Activated T-helper 1 cell treated with anti-CD3 and anti-CD28 coated beads, Interleukin-12 subunit alpha, Interleukin-12 subunit beta, Interleukin-2, Interleukin-4 antibody, amounts not matched to agents 30 ng/mL and 10 ng/mL and 1 ng/mL, durations not matched to agents 14 hours and 24 hours and 36 hours (primary cell): ENCODE measurements at places on chromosomes 11 and 22.

DNA sequence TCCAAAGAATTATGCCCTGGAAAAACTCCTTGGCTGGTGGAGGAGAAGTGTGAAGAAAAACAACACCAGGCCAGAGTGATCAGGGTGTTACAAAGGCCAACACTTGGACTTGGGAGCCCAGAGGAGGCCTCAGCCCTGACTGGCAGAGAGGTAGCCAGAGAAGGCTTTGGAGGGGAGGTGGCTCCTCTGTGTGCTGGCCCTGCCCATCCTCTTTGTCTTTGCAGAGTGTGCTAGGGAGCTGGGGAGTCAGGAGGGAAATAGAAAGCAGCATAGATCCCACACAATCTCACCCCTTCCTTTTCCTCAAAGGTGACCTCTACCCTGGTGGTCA, 12.0 kb upstream of the P2RY6 start:
- peaks cover 30% of the 10 kb centered on the region for H3K27me3 ChIP-seq
- H3K4me1 ChIP-seq = no peaks in the 10 kb centered on the region
- H3K36me3 ChIP-seq = no peaks in the 10 kb centered on the region
- no peak overlapping the region for H3K4me3 ChIP-seq
- DNase-seq = no peak

- DNase-seq = no peak
- no peaks in the 10 kb centered on the region for H3K4me1 ChIP-seq
- H3K27me3 ChIP-seq = no peaks in the 10 kb centered on the region
- H3K27ac ChIP-seq = no peak overlapping the region
- H3K4me3 ChIP-seq = no peak overlapping the region
- no peaks in the 10 kb centered on the region for H3K36me3 ChIP-seq
Observed at GRCh38 chr11:37076866-37077265, 478.8 kb upstream of the RAG2 start.

DNA sequence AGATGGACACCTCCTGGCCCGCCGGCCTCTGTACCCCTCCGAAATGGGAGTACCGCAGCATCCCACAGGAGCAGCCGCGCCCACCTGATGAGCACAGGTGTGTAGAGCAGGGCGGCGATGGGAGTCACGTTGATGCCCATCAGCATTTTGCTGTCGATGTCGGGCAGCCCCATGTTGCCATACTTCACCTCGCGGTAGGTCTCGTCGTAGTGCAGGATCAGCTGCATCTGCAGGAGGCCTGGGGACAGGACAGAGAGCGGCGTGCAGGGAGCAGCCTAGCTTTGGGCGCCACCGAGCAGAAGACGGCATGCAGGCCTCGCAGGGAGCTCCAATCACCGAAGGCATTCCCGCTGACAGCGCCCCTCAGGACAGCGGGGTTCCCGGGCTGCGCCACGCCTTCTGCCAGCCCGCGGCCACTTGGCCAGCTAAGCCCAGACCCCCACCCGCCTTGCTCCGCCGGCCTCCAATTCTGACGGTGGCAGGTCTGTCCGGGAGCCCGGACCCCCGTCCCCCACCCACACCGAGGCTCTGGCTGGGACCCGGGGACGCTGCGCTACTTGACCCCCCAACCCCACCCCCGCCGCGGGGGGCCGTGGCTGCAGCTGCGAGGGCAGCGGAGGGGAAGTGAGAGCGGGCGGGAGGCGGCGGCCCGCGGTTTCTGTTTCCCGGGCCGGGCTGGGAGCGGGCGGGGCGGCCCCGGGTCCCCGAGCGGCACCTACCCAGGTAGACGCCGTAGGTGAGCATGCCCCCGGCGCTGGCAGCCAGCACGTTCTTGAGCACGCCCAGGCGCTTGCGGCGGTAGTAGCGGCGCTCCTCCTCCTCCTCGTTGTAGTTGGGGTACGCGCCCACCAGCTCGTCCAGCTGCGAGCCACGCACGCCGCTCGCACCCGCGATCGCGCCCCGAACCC, 705 bp downstream of the UNC93B1 start:
- no peaks in the 10 kb centered on the region for H3K36me3 ChIP-seq
- H3K4me1 ChIP-seq = peaks cover 27% of the 10 kb centered on the region
- peak overlapping the region; percentile 85 for H3K4me3 ChIP-seq
- peak overlapping the region; percentile 75 for H3K27ac ChIP-seq

DNA sequence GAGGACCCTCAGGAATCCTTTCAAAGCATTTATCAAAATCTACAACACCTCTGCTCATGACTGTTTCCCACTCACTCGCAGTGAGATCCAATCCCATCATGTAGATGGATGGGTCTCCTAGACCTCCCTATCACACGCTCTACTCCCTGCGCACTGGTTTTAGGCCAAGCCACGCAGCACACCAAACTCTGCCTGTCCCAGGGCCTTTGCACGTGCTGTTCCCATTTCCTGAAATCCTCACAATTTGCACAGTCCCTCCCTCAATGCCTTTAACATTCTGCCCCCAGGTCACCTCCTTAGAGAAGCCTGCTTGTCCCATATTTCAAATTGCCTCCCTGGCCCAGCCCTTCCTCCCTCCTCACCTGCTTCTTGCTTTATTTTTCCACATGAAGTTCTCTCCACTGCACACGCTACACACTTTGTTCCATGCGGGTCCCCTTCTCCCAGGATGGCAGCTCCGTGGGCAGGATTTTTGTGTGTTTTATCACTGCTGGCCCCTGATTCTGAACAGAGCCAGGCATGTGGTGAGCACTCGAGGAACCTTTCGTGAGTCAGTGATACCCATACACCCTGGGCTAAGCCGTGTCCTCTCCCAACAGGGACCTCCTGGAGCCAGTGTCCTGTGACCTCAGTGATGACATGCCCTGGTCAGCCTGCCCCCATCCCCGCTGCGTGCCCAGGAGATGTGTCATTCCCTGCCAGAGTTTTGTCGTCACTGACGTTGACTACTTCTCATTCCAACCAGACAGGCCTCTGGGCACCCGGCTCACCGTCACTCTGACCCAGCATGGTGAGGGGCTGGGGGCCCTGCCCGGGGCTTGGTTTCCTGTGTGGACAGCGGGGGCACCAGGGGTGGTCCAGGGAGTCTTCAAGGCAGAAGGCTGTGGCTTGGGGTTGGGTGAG, 12.2 kb downstream of the CSF2RB start:
- peaks cover 24% of the 10 kb centered on the region for H3K4me1 ChIP-seq
- no peak overlapping the region for H3K4me3 ChIP-seq
- no peak overlapping the region for H3K27ac ChIP-seq
- H3K27me3 ChIP-seq = peaks cover 1% of the 10 kb centered on the region
- no peak for DNase-seq

DNA sequence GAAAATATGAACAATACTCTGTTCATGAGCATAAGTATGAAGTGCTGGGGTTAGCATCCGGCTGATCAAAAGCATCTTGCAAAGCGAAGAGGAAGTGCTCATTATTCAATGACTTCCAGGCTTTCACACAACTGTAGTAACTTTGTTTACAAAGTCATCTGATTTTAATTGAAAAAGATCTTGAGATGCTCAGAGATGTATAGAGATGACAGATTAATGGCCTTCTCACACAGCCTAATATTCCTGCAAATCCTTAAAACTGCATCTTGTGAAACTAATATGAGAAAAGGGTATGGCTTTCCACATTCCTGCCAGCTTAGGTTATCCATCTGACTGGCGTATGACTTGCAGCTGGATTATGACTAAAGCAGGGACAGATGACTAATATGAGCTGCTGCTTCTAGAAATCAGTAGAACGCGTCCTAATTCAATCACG, 125.4 kb downstream of the CASP12 start:
- no peaks in the 10 kb centered on the region for H3K36me3 ChIP-seq
- no peaks in the 10 kb centered on the region for H3K27me3 ChIP-seq
- no peak overlapping the region for H3K27ac ChIP-seq
- no peak for DNase-seq

GRCh38 chr11:76217653-76218160, 11.4 kb upstream of the WNT11 start:
- H3K27ac ChIP-seq = no peak overlapping the region
- H3K36me3 ChIP-seq = no peaks in the 10 kb centered on the region
- peaks cover 17% of the 10 kb centered on the region for H3K27me3 ChIP-seq
- no peak for DNase-seq
- H3K4me1 ChIP-seq = no peaks in the 10 kb centered on the region
- H3K4me3 ChIP-seq = no peak overlapping the region
